ENCODE measurements at places on chromosomes 3 and 15.

- no peak for DNase-seq
Measured at GRCh38 chr3:111872979-111873378, 13.9 kb downstream of the PHLDB2 start.

DNA sequence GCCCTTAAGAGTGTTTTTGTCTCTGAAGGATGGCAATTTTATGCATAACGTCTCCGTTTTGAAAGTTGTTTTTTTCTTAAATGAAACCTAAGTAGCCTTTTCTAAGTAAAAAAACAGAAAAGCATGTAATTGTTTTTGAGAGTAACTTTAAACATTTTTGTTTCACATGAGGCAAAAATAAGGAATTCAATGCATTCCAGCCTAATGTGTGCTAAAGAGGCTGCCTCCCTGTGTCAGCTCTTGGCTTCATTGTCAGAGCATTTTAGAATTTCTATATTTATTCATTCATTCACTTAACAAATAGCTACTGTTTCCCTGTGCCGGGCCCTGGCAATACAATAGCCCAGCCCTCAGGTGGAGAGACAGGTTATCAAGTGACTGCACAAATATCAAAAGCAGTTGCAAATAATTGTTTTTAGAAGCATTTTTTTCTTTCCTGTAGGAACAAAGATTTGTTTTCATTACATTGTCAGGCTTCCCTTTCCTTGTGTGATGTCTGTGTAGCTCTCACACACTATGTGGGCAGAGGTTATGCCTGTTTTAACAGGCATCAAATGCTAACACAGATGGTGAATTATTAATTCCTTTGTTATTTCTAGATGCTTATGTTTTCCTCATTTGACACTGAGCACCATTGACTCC, 81.9 kb downstream of the CCK start:
- no peak for DNase-seq

GRCh38 chr15:58415636-58416035, 16.2 kb upstream of the LIPC start:
- DNase-seq = no peak

DNA sequence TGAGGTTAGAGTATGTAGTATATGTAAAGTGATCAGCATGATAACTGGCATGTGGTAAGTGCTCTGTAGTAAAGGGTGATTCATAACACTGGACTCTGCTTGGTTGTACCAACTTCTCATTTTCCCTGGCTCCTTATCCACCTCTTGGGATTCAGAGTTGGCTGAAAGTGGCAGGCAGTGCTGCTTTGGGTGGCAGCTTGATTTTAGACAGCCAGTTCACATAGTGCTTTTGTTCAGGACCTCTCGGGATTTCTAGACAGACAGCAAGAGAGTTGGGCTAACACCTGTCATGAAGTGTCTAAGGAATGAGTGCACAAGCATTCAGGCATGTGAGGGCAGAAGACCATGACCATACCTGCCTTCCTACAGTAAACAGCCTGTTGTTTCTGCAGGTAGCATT, 69.0 kb downstream of the RBM6 start:
- no peak for DNase-seq

DNA sequence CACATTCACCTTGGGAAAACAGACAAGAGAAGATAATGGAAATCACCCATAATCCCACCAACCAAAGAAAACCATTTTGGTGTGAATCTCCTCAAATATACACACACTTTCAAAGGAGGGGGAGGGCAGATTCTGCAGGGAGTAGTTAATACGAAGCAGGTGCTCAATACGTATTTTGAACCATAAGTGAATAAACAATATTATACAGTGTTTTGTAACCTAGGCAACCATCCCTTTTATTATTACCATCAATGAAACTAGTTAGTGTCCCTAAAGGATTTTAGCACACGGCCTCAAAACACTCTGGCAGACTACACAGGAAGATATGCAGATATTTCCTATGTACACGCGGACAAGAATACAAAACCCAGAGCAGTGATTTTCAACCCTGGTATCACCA, 6.1 kb downstream of the OSBPL10 start:
- no peak for DNase-seq

DNA sequence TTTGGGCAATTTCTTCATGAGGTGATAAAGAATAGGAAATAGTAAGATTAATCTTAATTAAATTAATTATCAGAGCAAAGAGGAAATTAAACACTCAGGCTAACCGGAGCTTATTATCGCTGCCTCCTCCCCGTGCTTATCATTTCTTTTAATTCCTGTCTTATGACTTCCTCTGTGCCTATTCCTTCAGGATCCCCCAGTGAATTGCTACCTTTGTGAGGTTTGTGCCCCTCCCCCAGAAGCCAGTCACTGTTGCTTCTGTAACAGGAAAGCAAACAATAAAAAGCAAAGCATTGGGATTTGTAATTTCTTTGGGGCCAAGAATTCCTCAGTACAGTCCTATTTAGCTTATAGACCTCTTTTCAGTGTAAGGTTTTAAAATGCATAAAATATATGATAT, 164.5 kb downstream of the CADPS start:
- DNase-seq = no peak

DNA sequence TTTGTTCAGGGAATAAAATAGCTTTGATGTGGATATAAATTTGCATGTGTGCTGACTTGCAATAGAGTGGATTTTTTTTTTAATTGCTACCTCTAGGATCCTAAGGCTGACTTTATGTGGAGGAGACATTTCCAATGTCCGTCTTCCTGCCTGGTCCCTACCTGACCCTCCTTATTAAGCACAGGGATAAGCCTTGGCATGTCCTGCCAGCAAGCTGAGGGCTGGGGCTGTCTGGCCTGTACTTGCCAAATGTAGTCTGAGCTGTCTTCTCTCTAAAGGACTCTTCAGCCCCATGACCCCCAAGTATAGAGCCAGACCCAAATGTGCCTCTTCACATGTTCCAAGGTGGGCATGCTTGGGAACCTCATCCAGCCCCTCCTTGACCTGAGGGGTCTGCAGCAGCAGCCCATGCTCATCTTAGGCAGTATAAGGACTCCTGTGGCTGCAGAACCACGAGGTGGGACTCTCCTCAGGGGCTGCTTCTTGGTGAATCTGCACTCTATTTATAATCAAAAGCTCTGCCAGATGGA, 88.8 kb downstream of the CACNA1D start:
- no peak for DNase-seq
